ENCODE measurements at places on chromosomes 13 and 19.

DNA sequence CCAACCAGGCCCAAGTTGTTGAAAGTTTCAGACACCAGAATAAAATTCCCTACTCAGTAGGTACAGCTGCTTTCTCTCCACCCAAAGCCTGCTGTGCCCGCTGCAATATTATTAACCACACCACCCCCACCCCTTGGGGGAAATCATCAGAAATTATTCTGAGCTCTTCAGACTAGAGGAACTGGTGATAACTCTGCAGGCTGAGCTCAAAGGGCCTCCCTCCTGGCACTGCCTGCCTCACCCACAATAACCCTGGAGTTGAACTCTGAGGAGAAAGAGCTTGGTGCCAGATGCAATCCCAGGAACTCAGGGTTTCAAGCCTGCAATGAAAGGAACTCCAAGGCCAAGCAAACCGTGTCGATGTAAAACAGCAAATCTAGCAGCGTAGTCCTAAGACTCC, 381.7 kb upstream of the ZNF507 start:
- no peak for DNase-seq

DNA sequence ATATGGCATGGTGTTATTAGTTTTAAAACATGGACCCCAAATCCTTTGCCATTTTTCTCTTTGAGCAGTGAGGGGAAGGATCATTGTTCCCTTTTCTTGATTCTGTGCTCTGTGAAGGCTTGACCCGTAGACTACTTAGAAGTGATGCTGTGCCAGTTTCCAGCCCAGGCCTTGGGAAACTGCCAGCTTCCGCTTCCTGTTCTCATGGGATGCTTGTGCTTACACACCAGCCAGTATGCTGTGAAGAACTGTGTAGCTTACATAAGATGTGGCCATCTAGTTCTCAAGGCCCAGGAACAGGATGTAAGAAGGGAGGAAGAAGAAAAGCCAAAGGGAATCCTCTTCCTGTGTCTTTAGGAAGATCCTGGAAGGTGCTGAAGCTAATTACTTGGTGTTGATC, 180.9 kb downstream of the PCCA start:
- no peak for DNase-seq

DNA sequence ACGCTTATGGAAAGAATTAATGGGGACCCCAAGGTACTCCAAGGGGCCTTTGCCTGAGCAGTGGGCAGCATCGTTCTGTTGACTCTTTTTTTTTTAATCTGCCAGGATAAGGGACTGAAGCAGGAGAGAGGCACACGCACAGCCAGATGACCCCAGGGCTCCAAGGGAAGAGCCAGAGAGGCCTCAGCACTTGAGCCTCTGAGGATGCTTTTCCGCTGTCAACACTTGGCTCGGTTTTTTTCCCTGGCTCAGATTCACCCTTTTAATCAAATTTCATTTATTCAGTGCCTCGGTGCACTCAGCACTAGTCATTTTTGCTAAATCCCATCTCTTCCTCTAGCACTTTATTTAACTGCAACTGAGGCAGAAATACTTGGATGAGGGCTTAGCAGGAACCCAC, 226.3 kb downstream of the FGF9 start:
- no peak for DNase-seq

DNA sequence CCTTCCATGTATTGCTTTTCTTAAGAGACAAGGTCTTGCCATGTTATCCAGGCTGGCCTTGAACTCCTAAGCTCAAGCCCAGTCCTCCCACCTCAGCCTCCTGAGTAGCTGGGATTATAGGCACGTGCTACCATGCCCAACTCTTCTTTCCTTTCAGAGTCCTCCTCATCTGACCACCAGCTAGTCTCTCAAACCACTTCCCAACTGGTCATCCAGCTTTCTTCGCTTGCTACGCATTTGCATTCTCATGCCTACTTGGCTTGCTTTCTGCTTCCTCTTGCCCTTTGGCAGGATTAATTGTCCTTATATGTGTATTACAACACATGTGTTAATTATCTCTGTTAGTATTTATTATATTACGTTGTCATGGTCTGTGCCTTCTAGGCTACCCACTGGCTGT, 6.3 kb downstream of the GPR18 start:
- DNase-seq: no peak

DNA sequence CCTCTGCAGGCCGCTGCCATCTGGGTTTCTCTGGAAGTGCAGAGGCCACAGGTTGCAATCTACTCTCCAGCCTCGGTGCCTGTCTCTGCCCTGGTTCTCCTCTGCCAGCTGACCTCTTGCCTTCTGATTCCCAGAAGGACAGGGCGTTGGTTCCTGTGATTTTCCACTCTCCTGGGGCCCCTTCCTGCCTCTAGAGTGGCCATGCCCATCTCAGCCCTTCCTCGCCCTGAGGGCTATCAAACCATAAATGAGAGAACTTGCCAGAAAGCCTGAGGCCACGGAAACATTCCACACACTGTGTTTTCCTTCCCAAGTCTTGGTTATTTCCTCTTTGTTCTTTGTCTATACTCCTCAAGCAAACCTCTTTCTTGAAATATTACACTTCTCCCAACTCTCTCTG, 146.2 kb downstream of the SHISA2 start:
- DNase-seq: no peak

- no peak for DNase-seq
Measured at GRCh38 chr13:74250738-74251190, 116.6 kb upstream of the KLF12 start.

DNA sequence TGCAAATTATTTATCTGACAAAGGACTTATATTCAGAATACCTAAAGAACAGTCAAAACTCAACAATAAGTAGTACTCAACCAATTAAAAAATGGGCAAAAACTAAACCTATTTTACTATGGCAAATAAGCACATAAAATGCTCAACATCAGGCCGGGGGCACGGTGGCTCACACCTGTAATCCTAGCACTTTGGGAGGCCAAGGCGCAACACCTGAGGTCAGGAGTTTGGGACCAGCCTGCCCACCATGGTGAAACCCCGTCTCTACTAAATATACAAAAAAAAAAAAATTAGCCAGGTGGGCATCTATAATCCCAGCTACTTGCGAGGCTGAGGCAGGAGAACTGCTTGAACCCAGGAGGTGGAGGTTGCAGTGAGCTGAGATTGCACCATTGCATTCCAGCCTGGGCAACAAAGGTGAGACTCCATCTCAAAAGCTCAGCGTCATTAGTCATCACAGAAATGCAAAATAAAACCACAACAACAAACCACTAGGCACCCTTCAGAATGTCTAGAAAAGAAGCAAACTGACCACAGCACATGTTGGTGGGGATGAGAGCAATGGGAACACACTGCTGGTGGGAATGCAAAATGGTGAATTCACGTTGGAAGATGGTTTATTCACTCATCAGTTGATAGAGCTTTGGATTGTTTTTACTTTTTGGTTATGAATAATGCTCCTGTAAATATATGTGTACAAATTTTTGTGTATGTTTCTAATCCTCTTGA, 180.6 kb upstream of the SOX1 start:
- no peak for DNase-seq

DNA sequence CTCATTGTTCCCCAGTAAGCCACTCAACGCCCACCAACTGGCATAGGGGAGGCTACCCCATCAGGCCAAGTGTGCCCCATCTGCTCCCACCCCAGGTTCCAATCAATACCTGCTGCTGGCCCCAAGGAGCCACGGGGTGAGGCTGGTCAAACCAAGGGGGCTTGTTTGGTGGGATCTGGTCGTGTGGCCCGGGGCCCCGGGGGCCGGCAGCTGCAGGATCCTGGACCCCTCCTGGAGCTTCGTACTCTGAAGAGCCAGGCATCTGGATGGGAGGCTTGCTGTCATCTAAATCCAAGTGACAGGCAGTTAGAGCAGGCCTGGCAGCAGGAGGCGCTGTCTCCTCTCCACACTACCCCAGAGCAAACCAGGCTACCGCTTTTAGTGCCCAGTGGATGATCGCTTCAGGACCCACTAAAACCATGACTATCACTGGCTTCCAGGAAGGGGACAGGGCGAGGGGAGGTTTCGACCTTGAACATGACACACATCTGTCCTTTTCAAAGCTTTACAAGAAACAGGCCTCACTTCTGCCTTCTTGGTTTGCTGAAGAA, 14.2 kb downstream of the CHERP start:
- DNase-seq: peak; percentile 26

DNA sequence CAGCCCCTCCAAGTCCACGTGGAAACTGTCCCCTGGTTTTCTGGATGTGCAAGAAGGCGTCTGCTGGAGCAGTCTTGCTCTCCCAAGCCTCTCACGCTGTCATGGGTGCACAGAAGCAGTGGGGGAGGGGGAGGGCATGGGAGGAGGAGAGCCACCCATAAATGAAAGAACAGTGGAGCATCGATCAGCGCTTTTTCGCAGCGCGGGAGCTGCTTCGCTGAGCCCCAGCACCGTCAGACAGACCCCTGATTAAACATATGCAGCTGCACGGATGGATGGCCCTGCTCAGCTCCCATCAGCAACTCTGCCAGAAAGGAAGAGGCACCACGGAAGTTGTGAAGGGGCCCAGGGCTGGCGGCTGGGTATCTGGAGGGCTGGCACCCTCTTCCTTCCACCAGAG, 264.9 kb downstream of the UQCRFS1 start:
- no peak for DNase-seq

DNA sequence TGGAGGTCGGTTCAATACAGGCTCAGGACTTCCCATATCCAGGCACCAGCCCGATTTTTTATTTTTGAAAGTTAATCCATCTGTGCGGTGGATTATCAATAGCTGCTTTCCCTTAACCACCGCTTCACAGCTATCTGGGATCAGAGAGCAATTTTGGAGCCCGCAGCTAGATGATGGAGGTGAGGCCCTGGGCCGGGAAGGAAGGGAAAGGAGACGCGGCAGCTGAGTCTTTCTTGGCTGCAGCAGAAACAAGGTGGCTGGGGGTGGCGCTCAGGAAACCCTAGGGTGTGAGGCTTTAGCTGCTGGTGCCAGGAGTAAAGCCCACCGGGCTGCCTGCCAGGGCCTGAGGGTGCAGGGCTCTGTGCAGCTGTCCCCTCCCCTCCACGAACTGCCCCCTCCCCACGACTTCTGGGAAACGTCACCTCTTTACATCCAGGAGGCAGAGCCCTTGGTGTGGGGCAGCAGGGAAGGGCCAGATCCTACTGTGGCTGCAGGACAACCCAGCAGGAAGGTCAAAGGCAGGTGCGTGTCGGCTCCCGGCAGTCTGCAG, 307.0 kb downstream of the ZNF536 start:
- DNase-seq: no peak

- DNase-seq: no peak
Measured at GRCh38 chr13:36428086-36428485, 4.2 kb upstream of the CCNA1 start.

GRCh38 chr19:55451163-55451964, 8.3 kb upstream of the SHISA7 start:
- DNase-seq: no peak

- no peak for DNase-seq
Measured at GRCh38 chr13:59229401-59229800, 934.3 kb downstream of the DIAPH3 start.

DNA sequence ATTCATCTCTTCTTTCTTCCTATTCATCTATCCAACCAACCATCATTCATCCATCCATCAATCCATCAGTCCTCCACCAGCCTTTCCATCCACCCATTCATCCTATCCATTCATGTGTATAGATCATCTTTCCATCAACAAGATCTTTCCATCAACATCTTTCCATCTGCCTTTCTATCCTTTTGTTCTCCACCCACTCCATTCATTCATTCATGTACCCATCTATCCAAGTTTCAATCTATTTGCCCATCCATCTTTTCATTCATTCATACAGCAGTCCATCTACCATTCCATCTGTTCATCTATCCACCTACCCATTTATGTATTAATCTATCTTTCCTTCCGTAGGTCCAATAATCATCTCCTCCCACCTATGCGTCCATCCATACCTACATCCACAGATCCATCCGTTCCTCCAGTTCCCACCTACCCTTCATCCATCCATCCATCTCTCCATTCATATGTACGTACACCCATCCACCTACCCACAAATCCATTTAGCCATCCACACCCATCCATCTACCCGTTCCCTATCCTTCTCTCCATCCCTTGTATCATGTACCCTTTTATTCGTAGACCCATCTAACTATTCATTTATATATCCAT, 53.3 kb downstream of the RYR1 start:
- DNase-seq: no peak

DNA sequence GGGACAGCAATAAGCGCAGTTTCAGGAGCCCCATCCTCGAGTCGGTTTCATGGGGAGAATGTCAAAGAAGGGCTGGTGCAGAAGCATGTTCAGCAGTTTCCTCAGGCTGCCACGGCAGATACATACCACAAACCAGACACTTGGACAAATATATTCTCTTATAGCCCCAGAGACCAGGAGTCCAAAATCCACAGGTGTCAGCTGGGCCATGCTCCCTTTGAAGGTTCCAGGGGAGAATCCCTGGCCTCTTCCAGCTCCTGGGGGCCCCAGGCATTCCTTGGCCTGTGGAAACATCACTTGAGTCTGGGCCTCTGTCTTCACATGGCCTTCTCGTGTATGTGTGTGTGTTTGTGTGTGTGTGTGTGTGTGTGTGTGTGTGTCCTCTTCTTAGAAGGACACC, 164.1 kb downstream of the UQCRFS1 start:
- DNase-seq: no peak

GRCh38 chr19:52398081-52398441, 412 bp downstream of the ZNF528 start:
- DNase-seq: peak; percentile 10

DNA sequence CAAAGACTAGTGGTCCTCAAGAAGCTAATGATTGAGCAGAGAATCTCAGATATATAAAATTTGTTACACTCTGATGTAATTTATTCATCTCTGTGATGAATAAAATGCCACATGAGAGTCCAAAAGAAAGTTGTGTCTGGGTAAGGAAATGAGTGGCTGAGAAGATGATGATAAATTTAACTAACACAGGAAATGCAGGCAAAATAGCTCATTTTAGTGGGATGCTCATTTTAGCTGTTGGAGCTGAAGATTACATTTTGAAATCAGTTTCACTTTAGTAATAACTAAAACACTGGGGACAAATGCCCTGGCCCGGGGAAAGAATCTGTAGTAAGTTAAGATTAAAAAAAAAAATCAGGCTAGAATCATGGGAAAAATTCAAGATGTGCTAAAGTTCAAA, 35.2 kb downstream of the SPRY2 start:
- DNase-seq: no peak

- DNase-seq: no peak
Measured at GRCh38 chr13:113371061-113371460, 7.1 kb upstream of the GRTP1 start.

DNA sequence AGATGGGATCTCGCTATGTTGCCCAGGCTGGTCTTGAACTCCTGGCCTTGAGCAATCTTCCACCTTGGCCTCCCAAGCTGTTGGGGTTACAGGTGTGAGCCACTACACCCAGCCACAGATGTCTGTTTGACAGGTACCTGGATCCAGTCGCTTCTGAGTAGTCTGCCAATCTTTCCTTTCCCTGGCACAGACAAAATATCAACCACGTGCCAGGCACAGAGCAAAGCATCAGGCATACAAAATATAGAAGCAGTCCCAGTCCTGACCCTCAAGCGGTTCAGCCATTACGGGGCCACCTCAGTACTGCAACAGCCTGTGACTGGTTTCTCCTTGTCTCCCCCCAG, 3.8 kb downstream of the ELAVL1 start:
- no peak for DNase-seq

Measured in germinal center (tissue), 1 donor.